ENCODE measurements at places on chromosomes 16 and 17.

DNA sequence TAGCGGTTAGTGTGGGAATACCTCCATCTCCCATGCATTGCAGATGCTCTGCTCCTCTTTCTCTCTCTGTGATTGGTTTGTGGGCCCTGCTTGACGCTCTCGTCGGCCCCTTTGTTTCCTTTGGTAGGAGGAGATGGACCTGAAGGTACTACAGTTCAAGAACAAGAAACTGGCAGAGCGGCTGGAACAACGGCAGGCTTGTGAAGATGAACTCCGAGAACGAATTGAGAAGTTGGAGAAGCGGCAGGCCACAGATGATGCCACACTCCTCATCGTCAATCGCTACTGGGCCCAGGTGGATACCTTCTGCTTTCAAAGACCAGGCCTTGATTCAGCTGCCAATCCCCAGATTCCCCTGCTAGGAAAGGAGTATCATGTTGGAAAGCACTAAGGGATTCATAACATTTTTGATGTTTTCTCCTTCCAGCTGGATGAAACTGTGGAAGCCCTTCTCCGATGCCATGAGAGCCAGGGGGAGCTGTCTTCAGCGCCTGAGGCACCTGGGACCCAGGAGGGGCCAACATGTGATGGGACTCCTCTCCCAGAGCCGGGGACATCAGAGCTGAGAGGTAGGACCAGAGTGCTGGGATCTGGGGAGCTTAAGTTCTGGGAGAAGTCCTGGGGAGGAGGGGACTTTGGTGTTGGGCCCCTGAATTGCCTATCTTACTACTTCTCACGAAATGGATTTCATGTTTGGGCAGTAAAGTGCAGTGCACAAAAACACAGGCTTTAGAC is 1.0 kb downstream of the RNF40 start:
- DNase-seq = no peak

GRCh38 chr17:45791935-45792334 is 7.8 kb downstream of the CRHR1 start:
- no peak for DNase-seq

GRCh38 chr17:39527220-39527813 is 66.0 kb downstream of the CDK12 start:
- DNase-seq = no peak

DNA sequence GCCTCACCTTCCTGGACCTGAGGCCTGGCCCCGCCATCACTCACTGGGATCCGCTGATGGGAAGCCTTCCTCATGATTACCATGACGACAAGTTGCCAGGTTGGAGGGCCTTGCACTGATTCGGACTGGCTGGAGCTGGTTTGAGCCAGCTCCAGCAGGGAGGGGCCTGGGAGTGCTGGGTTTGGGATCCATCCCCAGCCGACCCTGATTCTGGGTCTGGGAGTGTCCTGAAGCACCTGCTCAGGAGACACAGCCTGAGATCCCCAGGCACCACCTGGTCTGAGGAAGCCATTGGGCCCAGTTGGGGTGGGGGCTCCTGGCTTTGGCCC is 5.9 kb upstream of the BAIAP3 start:
- no peak for DNase-seq

- DNase-seq = no peak
Measured at GRCh38 chr17:21210411-21211076, 3.4 kb downstream of the TMEM11 start.

GRCh38 chr16:68091380-68092261 is 6.5 kb downstream of the NFATC3 start:
- no peak for DNase-seq

DNA sequence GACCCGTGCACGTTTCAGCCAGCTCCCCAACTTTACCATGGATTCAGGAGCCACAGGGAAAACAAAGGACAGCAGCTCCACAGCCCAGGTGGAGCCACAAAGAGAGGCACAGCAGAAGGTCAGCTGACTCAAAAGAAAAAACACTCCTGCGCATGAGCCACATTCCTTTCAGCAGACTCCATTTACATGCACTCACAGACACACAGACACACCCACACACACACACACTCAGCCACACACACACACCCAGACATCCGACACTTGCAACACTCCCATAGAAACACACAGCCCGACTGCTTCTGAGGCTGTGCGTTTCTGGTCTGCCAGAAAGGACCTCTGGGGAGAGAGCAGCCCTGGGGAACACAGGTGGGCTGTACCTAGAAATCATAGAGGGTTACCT is 2335.5 kb downstream of the TP53TG3F start:
- DNase-seq = no peak

DNA sequence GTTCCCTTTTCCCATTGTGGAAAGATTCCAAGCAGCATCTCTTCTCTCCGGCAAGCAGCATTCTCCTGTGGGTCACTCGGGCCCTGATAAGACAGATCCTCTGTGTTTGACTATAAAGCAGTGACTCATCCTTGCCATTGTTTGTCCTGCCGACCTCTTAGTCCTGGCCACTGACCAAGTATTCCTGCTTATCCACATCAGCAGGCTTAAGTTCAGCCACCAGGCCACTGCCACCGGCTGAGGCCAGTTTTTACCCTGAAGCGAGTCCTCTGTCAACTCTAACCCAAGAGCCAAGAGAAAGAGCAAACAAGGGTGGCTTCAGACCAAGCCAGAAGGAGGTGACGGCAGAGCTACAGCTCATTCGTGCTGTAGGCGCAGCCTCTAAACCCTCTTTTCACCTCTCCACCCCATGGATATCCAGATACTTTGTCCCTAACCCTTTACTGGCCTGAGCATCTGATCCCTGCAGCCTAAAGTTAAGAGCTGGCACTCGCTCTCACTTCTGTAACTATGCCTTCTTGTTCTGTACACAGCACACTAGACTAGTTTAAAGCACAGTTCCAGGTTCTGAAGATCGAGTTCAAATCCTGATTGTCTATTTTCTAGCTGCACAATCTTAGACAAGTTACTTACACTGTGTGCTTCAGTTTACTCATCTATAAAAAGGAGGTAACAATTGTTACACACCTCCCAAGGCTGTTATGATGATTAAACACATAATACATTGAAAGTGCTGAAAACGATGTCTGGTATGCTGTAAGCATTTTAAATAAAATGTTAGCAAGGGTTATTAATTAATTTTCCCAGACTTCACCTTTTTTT is 31.0 kb downstream of the SOX9 start:
- DNase-seq = no peak

- no peak for DNase-seq
Measured at GRCh38 chr17:9239246-9239792, 218.0 kb downstream of the NTN1 start.

GRCh38 chr16:21324267-21324666 is 46.2 kb upstream of the CRYM start:
- DNase-seq = no peak

DNA sequence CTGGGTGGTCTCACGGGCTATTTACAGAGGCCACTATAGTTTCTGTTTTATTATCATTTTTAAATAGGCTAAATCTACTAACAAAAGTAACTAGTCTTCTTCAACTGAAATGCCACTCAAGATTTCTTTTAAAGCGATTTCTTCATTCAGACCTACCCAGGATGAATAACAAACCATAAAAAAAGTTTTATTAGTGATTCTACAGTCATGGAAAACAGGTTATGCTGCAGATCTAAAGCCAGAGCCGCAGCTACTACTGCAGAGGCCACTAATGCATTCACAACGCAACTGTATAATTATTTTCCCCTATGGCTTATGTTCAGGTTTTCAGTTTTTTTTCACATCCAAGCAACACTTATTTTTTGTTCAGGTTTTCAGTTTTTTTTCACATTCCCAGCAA is 136.2 kb upstream of the AXIN2 start:
- DNase-seq = no peak
